Right hindlimb (tissue), 1 donor: ENCODE measurements at places on chromosomes 1 and 21.

DNA sequence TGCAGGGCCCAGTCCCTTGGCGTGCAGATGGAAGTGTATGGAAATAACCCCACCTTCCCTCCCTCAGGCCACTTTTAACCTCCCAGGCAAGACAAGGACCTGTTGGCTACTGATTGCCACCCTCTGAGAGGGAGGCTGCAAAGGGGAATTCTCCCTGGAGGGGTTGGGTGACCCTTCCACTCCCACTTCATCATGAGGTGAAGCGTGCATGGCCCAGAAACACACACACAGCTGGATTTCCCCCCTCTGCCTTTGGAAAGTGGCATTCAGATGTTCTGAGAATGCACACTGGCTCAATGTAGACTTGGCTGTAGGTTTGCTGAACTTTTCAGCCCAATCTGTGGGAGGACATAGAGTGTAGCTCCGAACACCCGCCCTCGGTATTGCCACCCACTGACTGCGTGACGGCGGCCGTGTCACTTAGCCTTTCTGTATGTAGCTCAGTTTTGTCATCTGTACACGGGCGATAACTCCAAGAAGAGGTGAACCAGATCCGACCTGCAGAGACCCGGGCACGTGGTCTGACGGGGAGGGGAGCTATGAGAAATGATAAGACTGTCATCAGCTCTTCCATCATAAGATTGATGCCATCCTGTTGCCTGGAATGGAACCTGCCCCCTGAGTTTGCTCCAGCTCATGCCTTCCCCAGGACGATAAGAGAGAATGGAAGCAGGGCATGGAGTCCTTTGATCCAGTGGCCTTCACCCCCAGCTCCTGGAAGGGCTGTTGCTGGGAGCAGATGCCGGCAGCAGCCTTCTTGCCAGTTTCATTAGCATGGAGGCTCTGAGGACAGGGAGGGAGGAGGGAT lies 19.3 kb downstream of the MIIP start:
- DNase-seq: no peak

- no peak for DNase-seq
Observed at GRCh38 chr1:6898974-6899539, 113.8 kb downstream of the CAMTA1 start.

GRCh38 chr1:97745912-97746311 lies 174.9 kb downstream of the DPYD start:
- no peak for DNase-seq

DNA sequence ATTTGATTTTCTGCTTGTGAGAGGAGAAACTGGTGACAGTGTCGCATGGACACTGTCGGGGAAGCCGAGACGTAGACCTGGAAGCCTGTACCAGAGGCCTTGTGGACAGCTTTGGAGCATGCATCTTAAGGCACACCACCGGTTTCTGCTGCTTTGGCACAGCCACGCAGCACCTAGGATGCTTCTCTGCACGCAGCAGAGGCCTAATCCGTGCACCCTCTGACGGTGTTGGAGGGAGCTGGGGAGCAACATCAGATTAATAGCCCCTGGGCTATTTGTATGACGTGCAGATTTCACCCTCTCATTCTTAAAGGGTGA lies 30.3 kb downstream of the TEX35 start:
- DNase-seq: no peak

DNA sequence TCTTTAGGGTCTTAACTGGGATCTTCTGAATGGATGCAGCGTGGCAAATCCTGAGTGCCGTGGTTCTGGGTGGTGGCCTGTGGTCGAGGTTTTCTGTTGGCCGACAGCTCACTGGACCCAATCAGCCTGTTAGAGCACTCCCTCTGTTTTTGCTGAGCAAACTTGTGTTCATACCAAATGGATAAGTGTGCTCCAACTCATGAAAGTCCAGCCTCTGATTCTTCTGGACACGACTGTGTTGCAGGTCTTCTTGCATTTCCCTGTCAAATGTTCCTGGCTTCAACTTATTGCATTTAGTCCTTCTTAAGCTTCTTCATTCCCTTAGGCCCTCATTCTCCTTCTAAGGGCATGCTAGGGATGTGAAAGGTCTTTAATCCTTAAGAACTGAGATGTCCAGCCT lies 63.7 kb downstream of the AJAP1 start:
- DNase-seq: no peak

- no peak for DNase-seq
Observed at GRCh38 chr1:174225499-174226204, 66.3 kb downstream of the RABGAP1L start.

DNA sequence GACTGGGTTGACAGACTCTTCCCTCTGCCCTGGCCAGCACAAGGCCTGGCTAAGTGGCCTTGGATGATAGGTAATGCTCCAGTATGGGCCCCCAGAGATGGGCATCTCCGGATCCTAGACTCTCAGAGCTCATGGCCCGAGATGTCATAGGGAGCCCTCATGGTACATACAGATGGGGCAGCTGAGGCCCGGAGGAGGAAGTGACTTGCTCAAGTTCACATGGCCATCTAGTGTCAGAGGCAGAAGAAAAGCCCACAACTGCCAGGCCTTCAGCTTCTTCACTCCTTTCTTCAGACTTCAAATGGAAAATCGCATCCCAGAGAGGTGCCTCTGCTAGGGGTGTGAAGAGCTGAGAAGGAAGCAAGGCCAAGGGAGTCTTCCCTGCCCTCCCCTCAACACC lies 46.8 kb upstream of the SYNC start:
- no peak for DNase-seq

DNA sequence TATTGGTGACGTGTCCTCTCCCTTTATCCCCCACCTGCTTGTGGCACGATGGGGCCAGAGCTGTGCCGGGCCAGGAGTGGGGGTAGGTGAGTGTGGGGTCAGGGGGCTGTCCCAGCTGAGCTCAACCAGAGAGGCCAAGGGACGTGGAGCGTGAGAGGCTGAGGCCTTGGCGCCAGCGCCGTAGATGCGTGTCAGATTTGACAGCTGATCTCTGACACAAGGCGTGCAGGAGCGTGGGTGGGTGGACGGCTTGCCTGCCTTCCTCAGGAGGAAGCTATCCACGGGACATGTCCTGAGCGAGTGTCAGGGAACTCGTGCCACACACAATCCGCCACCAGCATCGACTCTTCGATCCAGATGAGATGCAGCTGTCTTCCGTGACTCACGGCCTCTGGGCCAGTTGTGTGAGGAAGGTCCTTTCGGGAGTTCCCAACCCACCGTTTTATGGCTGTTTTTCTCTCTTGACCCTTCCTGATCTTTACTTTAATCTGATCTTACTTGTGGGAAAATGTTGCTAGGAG lies 56.7 kb downstream of the SPSB1 start:
- DNase-seq: no peak

DNA sequence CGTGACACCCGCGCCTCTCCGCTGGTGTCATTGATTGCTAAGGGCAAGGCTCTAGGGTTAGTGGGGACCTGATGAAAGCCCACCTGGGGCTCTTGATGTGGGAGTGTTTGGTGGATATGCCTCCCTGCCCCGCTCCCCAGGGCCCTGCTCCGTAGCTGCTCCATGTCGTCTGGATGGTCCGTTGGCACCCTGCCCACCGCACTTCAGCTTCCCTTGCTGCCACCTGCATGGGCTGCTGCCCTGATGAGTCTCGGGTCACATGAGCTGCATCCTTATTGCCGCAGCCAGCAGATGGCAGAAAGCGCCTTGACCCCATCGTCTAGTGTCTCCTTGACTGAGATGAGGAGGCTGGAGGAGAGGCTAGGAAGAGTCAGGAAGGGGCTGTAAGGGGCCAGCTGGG lies 439.4 kb downstream of the CAMTA1 start:
- DNase-seq: no peak

DNA sequence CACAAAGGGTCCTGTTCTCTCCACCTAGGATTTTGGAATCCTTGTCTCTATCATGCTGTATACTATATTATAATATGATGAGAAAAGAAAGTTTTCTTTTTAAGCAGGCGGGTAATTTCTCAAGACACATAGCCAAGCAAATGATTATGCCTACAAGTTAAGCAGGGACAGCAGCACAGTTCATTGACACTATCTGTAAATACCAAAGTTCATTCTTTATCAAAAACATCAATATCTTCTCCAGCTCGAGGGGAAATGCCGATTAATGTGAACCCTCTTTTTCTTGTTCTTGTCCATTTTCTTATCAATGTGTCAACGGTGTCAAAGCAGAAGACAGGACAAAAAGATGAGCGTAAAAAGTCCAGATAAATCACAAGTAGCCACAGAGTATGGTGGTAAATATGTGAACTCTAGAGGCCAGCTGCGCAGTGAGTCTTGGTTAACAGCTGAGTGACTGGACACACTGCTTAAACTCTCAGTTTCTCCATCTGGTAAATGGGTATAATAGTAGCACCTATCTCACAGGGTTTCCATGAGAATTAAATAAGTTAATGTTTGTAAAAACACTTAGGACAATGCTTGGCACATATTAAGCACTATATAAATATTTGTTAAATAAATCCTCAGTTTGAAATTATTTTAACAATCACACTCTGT lies 30.9 kb downstream of the LPAR3 start:
- no peak for DNase-seq

DNA sequence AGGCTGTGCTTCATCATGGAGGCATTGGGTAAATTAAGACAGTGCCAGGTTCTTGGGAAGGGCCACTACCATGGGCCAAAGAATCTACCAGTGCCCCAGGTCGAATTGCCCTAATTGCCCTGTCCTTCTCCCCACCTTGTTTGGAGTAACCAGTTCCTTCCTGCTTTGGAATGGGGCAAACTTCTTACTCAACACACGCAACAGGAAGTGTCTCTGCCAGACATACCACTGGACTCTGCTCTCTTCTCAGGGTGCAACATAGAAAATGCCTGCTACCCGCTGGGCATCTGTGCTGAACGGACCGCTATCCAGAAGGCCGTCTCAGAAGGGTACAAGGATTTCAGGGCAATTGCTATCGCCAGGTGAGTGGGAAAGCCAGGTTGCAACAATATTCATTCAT lies 15.8 kb downstream of the CDA start:
- DNase-seq: no peak

DNA sequence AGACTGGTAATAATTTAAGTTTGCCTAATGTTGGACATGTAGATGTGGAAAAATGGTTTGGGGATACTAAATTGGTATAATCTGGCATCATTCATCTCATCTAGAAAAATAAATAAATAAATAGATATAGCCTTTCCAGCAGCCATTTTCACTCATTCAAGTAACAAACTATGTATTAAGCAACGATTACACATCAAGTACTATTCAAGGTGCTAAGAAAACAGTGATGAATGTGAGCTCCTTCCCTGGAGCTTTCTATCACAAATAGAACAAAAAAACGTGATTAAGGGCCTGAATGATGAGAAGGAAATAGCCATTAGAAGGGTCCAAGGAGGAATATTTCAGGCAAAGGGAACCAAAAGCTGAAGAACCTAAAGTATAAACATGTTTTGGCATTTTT lies 37.1 kb downstream of the STIL start:
- DNase-seq: no peak

DNA sequence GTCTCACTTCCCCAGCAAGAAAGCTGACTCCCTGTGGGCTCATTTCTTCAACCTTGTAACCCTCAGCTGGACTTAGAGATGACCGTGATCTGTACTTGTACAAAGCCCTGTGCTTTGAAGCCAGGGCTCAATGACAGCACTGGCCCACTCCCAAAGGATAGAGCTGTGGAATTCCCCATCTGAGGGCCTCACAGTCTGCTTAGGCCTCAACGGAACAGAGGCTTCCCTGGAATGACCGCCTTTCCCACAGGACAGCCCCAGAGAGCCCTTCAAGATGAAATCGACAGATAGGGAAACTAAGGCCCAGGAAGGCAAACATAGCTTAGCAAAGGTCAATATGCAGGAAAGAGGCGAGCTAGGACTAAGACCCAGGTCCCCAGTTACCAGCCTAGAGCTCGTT lies 11.5 kb downstream of the SLC9A1 start:
- no peak for DNase-seq

DNA sequence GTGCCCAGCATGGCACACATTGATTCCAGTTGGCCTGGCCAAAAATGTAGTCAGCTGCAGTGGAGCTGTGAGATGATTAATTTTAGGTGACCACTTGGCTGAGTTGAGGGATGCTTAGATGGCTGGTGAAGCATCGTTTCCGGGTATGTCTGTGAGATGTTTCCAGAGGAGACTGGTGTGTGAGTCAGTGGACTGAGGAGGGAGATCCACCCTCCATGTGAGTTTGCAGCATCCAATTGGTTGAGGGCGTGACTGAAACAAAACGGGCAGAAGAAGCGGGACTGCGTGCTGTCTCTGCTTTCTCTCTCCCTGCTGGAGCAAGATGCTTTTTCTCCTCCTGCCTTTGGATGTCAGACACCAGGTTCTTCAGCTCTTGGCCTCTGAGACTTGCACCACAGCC lies 68.2 kb upstream of the DSCAM start:
- DNase-seq: no peak

DNA sequence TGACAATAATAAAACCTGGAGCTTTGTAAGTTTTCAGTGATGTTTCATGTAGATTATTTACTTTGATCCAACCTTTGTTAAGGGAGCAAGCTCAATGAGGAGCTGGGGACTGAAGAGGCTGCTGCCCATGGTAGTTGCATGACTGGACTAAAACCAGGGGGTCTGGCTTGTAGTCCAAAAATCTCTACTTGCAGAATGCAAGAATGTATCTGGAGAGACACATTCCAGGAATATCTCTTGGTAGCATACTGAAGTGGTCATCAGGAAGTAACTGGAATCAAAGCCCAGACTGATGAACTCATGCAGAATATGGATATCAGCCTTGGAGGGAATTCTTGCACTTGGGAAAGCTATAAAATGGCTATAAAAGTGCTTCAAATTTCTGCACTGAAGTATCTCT lies 5.8 kb upstream of the KIAA0040 start:
- no peak for DNase-seq

DNA sequence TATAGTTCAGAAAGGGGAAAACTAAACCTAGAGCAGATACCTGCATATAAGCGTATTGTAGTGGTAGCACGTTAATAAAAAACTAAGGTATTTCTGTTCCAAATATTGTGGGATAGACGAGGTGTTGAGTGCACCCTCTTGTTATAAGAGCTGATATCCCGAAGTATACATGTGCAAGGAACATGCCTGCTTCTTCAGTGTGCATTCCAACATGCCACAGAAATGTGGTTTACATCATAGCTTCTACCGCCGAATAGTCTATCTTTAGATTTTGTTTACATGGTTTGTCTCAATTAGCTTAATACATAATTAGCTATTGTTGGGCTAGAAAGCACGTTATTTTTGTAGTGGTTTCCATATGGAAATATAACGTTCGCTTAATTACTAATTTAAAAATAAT lies 2.2 kb downstream of the CHRM3 start:
- DNase-seq: no peak

DNA sequence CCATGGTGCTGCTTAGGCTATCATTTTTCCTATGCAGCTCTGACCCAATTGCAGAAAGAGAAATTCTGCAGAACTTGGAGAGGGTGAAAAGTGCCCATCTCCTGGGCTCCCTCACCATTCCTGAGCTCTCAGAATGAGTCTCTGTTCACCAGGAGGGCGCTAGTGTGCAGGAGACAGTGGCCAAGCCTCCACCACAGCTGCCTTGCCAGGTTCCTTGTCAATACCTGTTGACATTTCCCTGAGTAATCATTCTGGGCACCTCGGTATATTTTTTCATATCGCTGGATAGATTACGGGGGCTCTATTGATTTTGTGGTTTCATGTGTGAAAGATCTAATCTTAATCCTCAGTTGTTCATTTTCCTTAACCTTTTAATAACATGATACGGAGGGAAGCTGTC lies 13.0 kb upstream of the C8B start:
- no peak for DNase-seq
